A172 (cell line): ENCODE measurements at places on chromosomes 7 and 10.

DNA sequence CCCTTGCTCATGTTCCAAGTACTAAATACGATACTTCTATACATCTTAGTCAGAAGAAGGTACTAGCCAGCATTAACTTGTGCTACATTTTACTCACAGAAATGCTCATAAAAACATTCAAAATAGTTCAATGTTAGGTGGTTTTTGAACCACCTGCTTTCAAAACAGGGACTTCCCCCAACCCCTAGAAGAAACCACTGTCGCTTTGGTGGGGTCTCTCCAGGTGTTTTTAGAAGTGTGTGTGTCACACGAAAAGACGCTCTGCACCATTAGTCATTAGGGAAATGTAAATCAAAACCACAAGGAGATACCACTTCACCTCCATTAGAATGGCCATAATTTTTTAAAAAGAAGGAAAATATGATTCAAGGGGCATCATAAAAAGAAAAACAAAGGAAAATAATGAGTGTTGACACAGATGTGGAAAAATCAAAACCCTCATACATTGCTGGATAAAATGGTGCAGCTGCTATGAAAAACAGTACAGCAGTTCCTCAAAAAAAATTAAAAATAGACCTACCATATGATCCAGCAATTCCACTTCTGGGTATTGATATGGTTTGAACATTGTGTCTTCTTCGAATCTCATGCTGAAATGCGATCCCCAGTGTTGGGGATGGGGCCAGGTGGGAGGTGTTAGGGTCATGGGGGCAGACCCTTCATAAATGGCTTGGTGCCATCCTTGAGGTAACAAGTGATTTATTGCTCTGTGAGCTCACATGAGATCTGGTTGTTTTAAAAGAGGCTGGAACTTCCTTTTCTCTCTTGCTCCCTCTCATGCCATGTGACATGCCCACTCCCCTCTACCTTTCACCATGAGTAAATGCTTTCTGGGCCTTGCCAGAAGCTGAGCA lies 74.2 kb downstream of the MALSU1 start:
- peak; percentile 76 for DNase-seq

DNA sequence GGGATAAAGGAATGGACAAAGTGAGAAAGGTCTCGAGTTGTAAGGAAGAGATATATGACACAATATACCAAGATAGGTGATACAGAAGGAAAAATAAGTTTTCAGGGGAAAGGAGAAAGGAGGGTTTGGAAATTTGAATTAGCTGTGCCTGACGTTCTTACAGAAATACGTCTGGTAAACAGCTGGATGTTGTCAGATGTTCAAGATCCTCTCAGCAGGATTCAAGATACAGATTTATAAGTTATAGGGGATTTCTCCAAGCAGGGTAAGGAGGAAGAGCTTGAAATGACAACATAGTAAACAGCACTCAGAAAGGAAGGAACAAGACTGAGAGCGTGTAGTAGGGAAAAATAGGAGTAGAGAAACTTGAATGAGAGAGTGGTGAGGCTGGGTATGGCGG lies 1184.1 kb downstream of the TYW1 start:
- DNase-seq: no peak

- no peak for DNase-seq
Measured at GRCh38 chr7:2065528-2065927, 167.2 kb downstream of the MAD1L1 start.

GRCh38 chr10:25768167-25768566 lies 165.9 kb upstream of the MYO3A start:
- no peak for DNase-seq
